ENCODE measurements at places on chromosomes 12 and 14.

DNA sequence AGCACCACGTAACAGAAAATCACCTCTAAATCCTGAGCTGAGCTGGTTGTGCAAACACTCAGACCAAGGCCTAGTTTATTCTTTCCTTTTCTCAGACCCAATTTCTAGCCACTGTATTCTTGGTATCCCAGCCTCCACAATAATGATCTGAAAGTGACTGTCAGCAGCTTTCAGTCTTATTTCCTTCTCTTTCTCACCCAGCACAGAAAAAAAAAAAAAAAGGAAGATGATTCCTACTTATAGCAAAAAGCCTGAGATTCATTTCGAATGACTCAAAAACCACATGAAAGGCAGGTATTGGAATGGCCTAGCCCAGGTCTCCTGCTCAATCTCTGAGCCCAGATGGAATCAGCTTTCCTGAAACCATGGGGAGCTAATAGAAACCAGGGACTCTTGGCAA lies 298.6 kb upstream of the PPFIA2 start:
- no peak for DNase-seq

DNA sequence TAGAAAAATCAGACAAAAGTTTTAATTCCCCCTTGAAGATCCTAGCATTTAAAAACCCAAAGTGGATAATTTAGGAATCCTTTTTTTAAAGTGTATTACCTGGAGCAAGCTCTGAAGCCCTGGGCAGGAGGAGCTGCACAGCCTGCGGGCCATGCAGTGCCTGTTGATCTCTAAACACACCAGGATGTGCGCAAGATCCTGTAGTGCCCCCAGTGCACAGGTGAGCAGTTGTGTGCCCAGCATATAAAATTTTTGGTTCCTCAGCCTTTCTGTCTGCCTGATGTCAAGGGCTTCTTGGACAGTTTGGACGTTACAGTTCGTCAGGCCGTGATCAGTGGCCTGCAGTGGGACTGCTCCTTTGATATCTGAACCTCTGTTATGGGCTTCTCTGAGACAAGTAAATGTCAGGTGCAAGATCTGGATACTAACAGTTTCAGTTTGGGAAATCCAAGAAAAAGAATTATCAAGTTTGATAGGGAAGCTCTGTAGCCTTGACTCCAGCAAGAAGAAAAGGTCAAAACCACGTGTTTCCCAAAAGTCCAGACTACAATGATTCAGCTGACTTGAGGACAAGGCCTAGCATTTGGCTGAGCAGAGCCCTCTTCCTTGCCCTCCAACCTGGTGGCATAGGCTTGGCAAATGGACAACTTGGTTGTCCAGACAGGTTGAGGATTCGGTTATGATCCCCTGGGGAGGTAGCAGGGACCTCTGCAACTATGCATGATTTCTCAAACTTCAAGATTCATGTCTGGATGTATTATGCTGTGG lies 1.0 kb downstream of the ATXN7L3B start:
- no peak for DNase-seq

- DNase-seq: peak; percentile 29
These were observed 53.1 kb upstream of the NAP1L1 start for GRCh38 chr12:76137606-76138005.

GRCh38 chr12:43826681-43827080 lies 9.2 kb upstream of the TMEM117 start:
- DNase-seq: no peak

DNA sequence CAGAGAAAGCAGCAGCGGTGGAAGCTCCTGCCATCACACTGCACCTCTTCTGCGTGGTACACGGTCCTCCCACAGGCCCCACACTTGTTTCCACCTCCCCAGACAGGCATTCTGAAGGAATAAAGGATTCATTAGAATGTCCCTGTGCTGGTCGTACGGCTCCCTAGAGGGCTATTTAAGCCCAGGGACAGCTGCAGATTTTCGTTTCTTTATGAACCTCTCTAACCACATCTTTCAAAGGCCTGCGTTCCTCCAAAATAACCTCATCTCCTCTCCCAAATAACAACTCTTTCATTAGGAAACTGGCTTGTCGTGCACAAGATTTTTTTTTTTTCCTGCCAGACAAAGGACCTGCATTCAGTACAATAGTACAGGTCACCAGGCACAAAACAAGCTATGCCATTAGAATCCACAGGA lies 12.7 kb downstream of the CSRP2 start:
- DNase-seq: no peak

DNA sequence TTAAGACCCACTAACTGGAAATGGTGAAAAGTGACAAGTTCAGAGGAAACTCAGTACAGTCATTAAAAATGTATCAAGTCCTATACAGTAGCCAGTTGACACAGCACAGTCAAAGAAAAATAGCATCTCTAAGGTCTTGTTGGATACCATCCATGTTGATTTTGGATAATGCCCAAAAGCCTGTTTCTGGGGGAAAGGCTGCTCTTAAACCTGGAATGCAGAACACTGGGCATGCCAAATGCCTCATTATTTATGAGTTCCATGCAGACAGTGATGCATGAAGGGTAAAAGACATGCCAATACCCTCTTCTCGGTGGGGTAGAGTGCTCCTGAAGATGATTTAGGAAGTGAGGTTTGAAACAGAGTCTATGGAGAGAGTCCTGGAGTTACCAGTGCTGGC lies 29.6 kb downstream of the KCNK13 start:
- peak; percentile 24 for DNase-seq

DNA sequence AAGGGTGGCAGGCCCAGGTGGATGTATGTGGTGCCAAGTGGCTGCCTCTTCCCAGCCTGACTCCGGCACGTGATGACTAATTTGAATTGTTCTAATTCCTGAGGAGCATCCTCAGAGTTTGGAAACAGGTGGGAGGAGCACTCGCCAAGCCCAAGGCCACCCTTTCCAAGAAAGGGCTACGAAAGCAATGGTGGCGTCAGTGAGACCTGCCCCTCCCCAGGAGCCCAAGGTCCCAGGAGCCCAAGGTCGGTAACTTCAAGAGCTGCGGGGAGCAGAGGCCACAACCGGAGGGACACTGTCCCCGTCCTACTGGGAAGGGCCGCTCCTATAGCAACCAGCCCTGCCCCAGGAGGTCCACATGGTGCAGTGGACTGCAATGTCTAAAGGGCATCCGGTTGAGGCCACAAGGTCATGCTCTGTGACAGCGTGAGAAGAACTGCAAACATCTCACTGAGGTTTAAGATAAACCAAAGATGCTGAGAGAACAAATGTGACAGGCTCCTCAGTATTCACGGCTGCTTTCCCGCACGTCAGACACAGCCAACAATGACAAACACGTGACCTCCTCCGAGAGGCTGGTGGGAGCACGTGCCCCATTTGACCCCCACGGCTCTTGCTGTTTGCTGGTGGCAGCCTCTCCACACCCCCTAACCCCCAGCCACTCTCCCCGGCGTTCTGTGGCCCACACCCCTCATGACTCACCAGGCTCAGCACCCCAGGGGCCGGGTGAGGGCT lies 79.6 kb downstream of the ITPK1 start:
- no peak for DNase-seq

GRCh38 chr12:106135781-106136180 lies 3.0 kb downstream of the NUAK1 start:
- DNase-seq: no peak

- DNase-seq: peak; percentile 32
These were observed 69.8 kb upstream of the PYGL start for GRCh38 chr14:51014086-51014485.

- DNase-seq: no peak
These were observed 23.2 kb downstream of the CCDC177 start for GRCh38 chr14:69551511-69551910.

- peak; percentile 41 for DNase-seq
These were observed 135.5 kb downstream of the PAWR start for GRCh38 chr12:79555028-79555925.

- DNase-seq: no peak
These were observed 85.4 kb upstream of the PLXNC1 start for GRCh38 chr12:94062796-94063635.

GRCh38 chr14:56118611-56119181 lies 485 bp downstream of the PELI2 start:
- no peak for DNase-seq

DNA sequence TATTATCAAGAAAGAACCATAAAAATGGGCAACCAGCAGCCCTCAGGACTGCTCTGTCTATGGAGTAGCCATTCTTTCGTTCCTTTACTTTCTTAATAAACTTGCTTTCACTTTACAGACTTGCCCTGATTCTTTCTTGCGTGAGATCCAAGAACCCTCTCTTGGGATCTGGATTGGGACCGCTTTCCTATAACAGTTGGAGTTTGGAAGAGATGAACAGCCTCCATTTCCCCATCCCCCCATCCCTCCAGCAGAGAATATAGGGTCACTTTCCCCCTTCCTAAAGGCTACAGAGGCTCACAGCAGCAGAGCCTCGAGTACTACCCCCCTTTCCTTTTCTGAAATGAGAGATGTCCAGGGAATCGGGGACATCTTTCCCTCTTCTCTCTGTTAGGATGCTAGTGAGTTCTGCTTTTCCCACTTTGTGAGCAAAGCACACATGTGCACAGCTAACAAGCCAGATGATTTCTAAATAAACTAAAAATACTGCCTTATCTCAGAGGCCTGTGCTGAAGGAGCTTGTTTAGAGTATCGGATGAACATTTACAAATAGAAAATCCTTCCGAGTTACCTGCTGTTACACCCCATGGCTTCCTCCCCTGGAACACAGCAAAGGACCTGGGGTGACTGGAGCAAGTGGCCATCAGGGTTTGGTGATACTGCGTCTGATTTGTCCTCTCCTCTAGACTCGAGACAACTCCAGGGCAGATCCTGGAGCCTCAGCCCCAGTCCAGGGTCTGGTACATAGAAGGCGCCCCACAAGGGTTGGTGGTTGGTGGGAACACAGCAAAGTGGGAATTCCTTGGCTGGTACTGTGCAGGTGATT lies 144.2 kb downstream of the SLC38A6 start:
- DNase-seq: no peak

DNA sequence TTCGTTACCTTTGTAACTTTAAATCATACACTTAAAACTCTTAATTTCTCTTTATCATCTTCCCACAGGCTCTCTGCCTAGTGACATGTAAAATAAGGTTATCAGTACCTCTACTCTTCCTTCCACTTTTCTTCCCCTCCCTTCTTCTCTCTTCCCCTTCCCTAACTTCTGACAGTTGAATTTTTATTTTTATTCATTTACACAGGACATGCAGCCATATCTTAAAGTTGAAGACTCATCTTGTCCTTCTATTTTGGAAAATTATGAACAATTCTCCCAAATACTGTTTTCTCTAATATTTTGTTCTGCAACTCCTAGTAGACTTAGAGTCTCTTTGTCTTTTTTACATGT lies 263.9 kb downstream of the FBXL14 start:
- no peak for DNase-seq

DNA sequence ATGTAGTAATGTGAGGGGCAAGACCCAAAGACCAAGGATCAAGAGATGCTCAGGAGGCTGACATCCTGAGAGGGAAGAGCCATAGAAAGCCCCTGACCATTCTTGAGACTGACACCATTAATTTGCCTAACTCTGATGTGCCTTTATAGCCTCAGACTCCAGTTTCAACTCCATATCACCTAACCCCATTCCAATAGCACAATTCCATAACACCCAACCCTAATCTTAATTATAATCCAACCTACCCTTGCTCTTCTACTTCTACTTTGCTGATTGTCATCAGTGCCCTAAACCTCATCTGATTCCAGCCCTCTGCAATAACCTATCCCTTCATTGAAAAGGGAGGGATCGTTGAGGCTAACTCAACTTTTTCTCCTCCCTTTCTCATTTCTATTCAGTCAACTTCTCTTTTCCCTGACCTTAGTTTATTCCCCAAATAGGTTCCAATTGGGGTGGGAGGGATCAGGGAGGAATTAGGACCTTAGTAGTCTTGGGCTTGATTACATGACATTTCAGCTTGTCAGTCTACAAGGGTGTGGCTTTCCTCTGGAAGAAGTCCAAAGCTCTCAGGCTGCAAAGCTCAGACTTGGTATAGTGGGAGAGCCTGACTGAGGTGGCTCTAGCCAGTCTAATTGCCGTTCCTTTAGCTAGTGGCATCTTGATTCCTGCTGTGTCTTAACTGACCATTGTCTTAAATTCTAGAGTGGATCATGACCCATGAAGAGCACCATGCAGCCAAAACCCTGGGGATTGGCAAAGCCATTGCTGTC lies 3.1 kb downstream of the PFKM start:
- no peak for DNase-seq

DNA sequence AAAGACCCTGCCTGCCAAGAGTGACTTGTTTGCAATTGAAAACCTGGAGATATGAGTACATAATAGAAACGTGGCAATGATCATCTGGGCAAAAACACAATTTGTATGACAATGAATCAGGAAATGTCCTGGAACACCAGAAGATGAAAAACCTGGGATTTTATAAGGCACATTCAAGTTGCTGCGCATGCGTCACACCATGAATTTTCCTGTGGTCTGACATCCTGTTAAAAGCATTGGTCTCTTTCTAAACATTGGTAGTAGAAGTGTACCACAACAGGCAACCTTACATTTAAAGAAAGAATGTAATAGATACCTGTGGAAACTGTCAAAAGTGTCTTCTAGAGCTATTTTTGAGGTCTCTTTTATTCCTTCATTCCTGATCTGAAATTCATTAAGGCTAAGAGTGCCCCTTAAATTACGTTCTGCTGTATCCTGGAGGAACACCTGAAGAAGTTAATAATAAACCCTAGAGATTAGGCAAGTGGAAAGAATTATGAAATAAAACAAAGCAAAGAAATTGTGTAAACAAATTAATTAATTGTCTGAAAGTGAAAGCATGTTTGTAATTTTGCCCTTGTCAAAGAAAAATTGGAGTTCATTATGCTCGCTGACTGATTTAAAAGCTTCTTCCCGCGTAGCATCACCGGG lies 676.5 kb downstream of the DIO2 start:
- DNase-seq: no peak

DNA sequence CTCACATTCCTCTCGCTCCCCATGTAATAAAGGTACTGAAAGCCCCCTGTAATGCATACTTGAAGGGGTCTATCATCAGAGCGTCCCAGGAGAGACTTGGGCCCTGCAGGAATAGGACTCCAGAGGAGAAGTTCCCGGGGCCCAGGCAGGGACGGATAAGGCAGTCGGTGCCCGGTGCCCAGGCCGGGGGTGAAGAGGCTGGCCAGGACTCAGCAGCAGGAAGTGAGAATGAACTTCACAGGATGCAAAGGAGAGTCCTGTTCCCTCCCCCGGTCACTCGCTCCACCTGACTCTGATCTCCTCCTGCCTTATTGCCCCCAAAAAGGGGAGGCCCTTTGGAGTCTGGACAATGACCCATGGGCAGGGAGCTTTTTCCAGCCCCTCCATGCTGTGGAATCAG lies 40.2 kb downstream of the LRRC74A start:
- DNase-seq: no peak

DNA sequence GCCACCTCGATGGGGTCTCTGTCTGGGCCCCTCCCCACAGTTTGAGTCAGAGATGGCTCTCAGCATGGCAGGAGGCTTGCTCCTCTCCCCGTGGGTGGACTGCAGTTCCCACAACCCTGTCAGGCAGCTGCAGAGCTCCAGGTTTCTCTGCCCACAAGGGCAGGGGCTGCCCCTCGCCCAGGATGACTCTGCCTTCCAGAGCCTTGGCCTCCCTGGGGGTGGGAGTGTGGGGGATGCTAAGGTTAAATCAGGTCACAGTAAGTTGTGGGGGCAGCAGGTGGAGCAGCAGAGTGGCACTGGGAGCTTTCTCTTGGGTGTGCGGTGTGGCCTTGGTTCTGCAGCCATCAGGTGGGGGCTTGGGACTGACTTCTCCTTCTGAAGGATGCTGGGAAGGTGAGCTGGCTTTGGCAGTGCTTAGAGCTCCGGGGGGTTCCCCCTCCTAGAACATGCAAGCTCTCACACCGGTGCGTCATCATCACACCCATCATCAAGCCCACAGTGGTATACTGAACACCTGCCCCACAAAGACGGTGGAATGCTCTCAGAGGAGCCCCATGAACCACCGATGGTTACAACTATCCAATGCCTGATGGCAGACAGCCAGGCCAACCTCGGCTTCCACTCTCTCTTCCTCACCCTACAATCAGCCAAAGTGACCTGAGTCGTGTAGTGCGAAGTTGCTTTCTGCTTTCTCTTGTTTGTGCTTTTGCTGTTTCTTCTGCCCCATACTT lies 39.7 kb downstream of the ERH start:
- no peak for DNase-seq

Data from fibroblast of skin of left biceps (primary cell).